Activated B cell treated with CpG ODN at 0.5 μM for 24 hours (primary cell): ENCODE measurements at places on chromosomes 12 and 14. TPM values are rescaled to one million over a fixed set of nuclear protein-coding genes. Genes with fewer than 3 reads are reported as not detected.

Gene SMIM41
- 0.24 TPM in 1 of 2 replicates, not detected in the other for total RNA-seq

Gene C12orf56
- not detected in 2 replicates for total RNA-seq

Gene PTPRO
- total RNA-seq = 20.0 and 23.9 TPM in 2 replicates

Gene MUCL1
- not detected in 2 replicates for total RNA-seq

Gene NTF3
- total RNA-seq = not detected in 2 replicates

Gene RAB5B
- total RNA-seq = 82.1 and 83.8 TPM in 2 replicates

Gene TCL1B
- total RNA-seq = 1.1 and 1.2 TPM in 2 replicates

Gene CLEC6A
- total RNA-seq = not detected in 2 replicates

Gene FBRSL1
- total RNA-seq = 50.3 and 58.7 TPM in 2 replicates

Gene ATL1
- 0.49 and 1.4 TPM in 2 replicates for total RNA-seq

Gene NYNRIN
- 0.02 and 0.04 TPM in 2 replicates for total RNA-seq

Gene ADAMTS20
- not detected in 2 replicates for total RNA-seq

Gene SERPINA6
- not detected in 2 replicates for total RNA-seq

Gene SLC39A2
- 0.38 TPM in 1 of 2 replicates, not detected in the other for total RNA-seq

Gene NANOG
- total RNA-seq = not detected in 2 replicates

Gene SLC10A1
- total RNA-seq = not detected in 2 replicates

Gene PLEKHG7
- 3.4 and 4.1 TPM in 2 replicates for total RNA-seq

Gene SEC23A
- 38.3 and 39.4 TPM in 2 replicates for total RNA-seq

Gene BDKRB2
- total RNA-seq = not detected in 2 replicates

Gene PAPLN
- 0.42 and 0.46 TPM in 2 replicates for total RNA-seq

Gene PMCH
- not detected in 2 replicates for total RNA-seq

Gene KCNA1
- 0.04 TPM in 1 of 2 replicates, not detected in the other for total RNA-seq

Gene PLA2G1B
- not detected in 2 replicates for total RNA-seq

Gene SDR9C7
- not detected in 2 replicates for total RNA-seq

Gene KRT77
- not detected in 2 replicates for total RNA-seq

Gene ATXN2
- total RNA-seq = 38.3 and 46.2 TPM in 2 replicates

Gene CCDC196
- total RNA-seq = not detected in 2 replicates

Gene AP1G2
- total RNA-seq = 336 and 373 TPM in 2 replicates

Gene RAB15
- 0.34 and 0.47 TPM in 2 replicates for total RNA-seq

Gene RD3L
- total RNA-seq = not detected in 2 replicates

Gene EIF2S1
- 84.4 and 96.7 TPM in 2 replicates for total RNA-seq

Gene SERPINA5
- total RNA-seq = not detected in 2 replicates

Gene BATF
- total RNA-seq = 160 and 171 TPM in 2 replicates

Gene ABCB9
- 2.0 and 4.6 TPM in 2 replicates for total RNA-seq

Gene PRH2
- not detected in 2 replicates for total RNA-seq

Gene KRT83
- not detected in 2 replicates for total RNA-seq

Gene DHRS7
- total RNA-seq = 41.5 and 47.1 TPM in 2 replicates

Gene TAS2R8
- total RNA-seq = not detected in 2 replicates

Gene APOLD1
- total RNA-seq = 0.75 and 0.81 TPM in 2 replicates

Gene MGP
- not detected in 2 replicates for total RNA-seq

Gene RNF212B
- not detected in 2 replicates for total RNA-seq

Gene FZD10
- not detected in 2 replicates for total RNA-seq

Gene GPR84
- total RNA-seq = not detected in 2 replicates

Gene SLC38A1
- total RNA-seq = 283 and 314 TPM in 2 replicates

Gene GUCY2C
- total RNA-seq = 0.22 and 0.32 TPM in 2 replicates

Gene RASSF8
- 0.58 and 0.59 TPM in 2 replicates for total RNA-seq

Gene ITPR2
- total RNA-seq = 66.3 and 74.5 TPM in 2 replicates

Gene KNTC1
- total RNA-seq = 45.5 and 64.0 TPM in 2 replicates

Gene GRIP1
- 0.49 and 0.54 TPM in 2 replicates for total RNA-seq

Gene DLGAP5
- total RNA-seq = 0.66 and 0.73 TPM in 2 replicates

Gene STAC3
- 4.6 and 5.5 TPM in 2 replicates for total RNA-seq

Gene IGFBP6
- total RNA-seq = not detected in 2 replicates

Gene PPP1R1A
- total RNA-seq = not detected in 2 replicates

Gene FOXA1
- total RNA-seq = not detected in 2 replicates

Gene PRR4
- total RNA-seq = 0.98 and 3.0 TPM in 2 replicates

Gene PZP
- total RNA-seq = not detected in 2 replicates

Gene AKAP6
- 0.53 and 1.2 TPM in 2 replicates for total RNA-seq

Gene NAV3
- not detected in 2 replicates for total RNA-seq

Gene ACSS3
- total RNA-seq = not detected in 2 replicates
